8988T (cell line): ENCODE measurements at places on chromosomes 1 and 21.

DNA sequence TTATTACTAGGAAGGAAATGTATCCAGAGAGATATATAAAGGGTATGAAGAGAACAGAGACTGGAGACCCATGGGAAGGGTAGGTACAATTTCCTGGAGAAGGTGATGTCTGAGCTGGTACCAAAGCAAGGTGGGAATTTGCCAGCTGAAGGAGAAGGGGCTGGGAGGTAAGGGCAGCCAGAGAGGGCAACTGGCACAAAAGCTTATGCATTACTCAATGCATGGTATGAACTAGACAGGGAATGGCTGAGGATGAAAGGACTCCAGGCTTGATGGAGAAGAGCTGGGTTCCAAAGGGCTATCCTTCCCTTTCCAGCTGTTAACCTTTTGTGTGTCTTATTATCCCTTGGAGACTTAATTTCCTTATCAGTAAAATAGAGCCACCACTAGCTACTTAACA lies 113.6 kb upstream of the GADD45A start:
- no peak for DNase-seq

DNA sequence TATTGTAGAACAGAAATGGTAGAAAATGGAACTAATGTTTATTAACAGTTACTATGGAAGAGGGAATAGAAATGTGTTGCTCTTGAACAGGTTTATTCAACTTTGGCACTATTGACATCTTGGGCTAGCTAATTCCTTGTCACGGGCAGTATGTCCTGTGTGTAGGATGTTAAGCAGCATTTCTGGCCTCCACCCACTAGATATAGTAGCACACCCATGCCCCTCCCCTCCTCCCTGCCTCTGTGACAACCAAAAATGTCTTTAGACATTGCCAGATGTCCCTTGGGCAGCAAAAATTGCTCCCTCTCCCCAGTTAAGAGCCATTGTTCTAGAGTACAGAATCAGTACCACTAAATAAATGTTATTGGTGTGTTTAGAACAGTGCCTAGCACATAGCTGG lies 91.4 kb upstream of the TPTE start:
- no peak for DNase-seq

DNA sequence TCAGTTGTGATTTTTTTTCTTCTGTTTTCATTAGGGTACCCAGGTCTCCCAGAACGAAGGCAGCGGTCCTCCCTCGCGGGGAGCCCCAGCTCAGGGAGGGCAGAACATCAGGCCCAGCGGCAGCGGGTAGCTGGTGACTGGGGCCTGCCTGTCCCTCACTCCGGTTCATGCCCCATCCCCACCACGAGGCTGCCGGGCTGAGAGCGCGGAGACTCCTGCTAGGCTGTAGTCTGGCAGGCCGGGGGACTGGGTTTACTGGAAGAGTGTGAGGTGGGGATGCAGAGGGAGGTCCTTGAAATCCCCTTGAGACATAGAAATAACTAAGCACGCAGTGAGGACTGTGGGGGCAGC lies 10.5 kb downstream of the BRINP2 start:
- DNase-seq = no peak

GRCh38 chr21:44063151-44063912 lies 43.9 kb upstream of the PWP2 start:
- no peak for DNase-seq

DNA sequence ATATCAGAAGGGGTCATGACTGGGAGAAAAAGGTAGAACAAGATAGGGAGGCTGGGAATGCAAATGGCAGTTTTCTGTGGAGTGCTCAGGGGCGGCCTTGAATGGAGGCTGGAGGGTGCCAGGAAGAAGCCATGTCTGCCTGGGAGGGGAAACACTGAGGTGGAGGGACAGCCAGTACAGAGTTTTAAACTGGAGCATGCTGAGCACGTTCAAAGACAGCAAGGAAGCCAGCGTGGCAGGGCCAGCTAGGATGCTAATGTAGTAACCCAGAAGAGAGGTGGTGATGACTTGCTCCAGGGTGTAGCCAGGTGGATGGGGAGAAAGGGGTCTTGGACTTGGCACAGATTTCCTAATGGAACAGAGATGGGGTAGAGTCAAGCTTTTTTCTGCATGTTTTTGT lies 445.8 kb upstream of the VAMP3 start:
- DNase-seq = no peak

- DNase-seq = no peak
Measured at GRCh38 chr1:72759486-72759885, 477.1 kb upstream of the NEGR1 start.

GRCh38 chr21:25487046-25487594 lies 120.2 kb downstream of the MRPL39 start:
- DNase-seq = no peak
